ENCODE measurements at places on chromosomes 11 and 22. TPM values are rescaled to one million over a fixed set of nuclear protein-coding genes. Genes with fewer than 3 reads are reported as not detected.

The WNT7B gene
- 0.13 TPM for polyA plus RNA-seq

The STK33 gene
- polyA plus RNA-seq: 12.3 TPM

The SCUBE2 gene
- polyA plus RNA-seq: 0.76 TPM

The OR8G5 gene
- not detected for polyA plus RNA-seq

The TXNRD2 gene
- 34.7 TPM for polyA plus RNA-seq

The CRACR2B gene
- polyA plus RNA-seq: 1.1 TPM

The SVIP gene
- polyA plus RNA-seq: 6.2 TPM

The MISFA gene
- 2.4 TPM for polyA plus RNA-seq

The SUSD2 gene
- polyA plus RNA-seq: 0.82 TPM

All from SK-N-SH (cell line).